ENCODE measurements at places on chromosomes 3 and 15. TPM values are rescaled to one million over a fixed set of nuclear protein-coding genes. Genes with fewer than 3 reads are reported as not detected.

Gene NBEAL2
- 15.7 TPM for polyA plus RNA-seq

Gene SLC28A2
- polyA plus RNA-seq = 0.18 TPM

Gene AGBL1
- 9.6 TPM for polyA plus RNA-seq

DNA sequence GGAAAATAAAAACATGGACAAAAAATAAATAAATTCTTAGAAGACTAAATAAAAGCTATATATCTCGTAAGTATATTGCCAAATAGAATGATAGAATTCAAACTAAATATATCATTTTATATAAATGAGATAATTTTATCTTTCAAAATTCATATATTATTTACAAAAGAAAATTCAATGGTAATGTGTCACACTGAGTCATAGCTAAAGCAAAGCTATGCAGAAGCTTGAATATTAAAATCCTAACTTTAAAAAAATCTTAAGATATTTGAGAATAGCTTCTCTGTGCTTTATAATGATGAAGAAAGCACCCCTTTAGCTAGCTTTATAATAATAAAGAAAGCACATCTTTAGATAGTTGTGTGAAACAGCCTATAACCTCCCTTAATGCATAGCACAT lies 1010.8 kb downstream of the OTOL1 start:
- DNase-seq = no peak

DNA sequence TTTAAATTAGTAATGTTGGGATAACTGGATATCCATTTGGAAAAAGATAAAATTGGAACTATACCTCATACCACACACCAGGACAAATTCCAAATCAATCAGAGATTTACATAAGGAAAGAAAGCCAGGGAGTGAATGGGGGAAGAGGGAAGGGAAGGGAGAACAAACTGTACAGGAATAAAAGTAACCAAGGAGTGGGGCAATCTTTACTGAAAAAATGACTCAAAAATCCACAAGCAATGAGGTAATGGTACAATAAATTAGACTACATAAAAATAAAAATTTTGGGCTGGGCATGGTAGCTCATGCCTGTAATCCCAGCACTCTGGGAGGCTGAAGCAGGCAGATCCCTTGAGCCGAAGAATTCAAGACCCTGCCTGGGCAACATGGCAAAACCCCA lies 82.6 kb downstream of the MLH1 start:
- DNase-seq = no peak

- no peak for DNase-seq
These were observed 59.4 kb downstream of the MCTP2 start for GRCh38 chr15:94290730-94291129.

DNA sequence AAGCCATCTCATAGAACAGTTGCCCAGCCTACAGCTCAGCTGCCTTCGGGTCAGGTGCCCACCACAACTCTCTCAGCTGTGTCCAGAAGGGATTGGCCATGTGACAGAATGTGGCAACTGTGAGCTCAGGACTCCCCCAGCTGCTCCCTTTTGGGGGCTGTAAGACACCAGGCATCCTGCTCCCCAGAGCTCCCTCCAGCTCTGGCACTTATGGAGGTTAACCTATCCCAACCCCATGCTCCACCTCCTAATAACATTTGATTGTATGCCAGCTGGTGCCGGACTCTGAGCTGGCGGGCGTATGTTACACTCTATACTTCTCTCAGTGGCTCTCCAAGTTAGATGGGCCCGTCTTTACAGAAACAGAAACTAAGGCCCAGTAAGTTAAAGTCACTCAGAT lies 222.8 kb downstream of the FAM43A start:
- DNase-seq = no peak

DNA sequence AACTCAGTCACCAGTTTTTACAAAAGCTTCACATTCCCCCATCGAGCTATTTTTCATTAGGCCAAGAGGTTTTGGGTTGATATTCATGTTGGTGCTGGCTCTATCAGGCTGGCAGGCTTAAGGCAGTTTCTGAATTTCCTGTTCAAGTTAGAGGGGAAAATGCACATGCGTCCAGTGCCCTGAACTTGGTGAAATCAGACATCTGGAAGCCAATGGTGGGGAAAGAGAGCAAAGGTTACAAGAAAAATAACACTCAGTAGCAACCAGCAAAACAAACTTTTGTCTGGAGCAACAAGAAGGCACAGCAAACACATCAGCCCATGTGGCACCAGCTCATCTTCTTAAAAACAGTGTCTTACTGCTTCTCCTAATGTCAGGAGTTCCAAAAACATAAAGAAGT lies 155.6 kb upstream of the TSC22D2 start:
- no peak for DNase-seq

- DNase-seq = peak; percentile 51
These were observed 728 bp downstream of the TRANK1 start for GRCh38 chr3:36944012-36944640.

- no peak for DNase-seq
These were observed 8.5 kb upstream of the ZBED2 start for GRCh38 chr3:111603679-111604078.

DNA sequence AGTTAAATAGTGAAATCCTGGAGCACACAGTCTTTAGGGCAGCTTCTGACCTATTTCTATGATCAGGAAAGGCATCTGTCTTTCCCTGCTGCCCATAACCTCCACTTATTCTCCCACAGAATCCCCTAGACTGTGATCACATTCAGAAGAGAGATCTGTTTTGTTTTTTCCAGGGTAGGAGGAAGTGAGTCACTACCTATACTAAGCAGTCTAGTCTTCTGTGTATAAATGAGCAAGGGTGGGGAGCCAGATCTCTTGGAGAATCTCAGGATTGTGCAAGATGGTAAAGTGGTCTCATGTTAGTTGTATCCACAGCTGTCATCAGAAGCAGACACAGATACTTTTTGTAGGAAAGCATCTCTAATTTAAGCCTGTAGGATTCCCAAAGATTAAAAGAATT lies 11.8 kb upstream of the FBXO22 start:
- DNase-seq = peak; percentile 70

GRCh38 chr3:145854499-145854898 lies 306.5 kb downstream of the PLOD2 start:
- DNase-seq = no peak

GRCh38 chr15:26660241-26660640 lies 112.6 kb downstream of the GABRB3 start:
- peak; percentile 12 for DNase-seq

GRCh38 chr3:8385848-8386620 lies 115.6 kb upstream of the LMCD1 start:
- no peak for DNase-seq
